ENCODE measurements at places on chromosomes 2 and 18.

DNA sequence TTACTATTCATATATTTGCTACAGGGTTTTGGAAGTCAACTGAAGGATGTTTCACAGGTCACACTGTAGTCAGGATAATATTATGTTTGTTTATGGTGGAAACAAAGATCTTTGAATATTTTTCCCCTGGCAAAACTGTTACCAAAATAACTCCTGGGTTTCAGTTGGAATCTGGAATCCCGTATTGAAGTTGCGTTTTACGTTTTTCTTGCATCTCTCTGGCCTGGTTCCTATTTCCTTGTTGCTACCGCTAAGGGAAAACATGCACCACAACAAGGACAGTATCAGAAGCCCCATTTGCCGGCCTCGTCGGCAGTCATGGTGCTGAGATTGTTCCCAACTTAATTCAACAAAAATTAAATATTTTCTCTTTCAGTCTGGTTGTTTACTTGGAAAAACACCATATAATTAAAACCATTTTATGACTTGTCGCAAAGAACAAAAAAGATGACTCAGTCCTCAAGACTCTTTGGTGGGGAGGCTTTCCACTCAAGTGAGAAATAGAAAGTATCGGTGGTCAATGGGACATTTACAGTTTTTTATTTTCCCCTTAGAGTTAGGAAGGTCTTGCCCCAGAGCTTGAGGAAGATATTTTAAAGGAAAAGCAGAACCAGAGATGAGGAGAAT is 42.3 kb downstream of the EN1 start:
- no peak for DNase-seq

DNA sequence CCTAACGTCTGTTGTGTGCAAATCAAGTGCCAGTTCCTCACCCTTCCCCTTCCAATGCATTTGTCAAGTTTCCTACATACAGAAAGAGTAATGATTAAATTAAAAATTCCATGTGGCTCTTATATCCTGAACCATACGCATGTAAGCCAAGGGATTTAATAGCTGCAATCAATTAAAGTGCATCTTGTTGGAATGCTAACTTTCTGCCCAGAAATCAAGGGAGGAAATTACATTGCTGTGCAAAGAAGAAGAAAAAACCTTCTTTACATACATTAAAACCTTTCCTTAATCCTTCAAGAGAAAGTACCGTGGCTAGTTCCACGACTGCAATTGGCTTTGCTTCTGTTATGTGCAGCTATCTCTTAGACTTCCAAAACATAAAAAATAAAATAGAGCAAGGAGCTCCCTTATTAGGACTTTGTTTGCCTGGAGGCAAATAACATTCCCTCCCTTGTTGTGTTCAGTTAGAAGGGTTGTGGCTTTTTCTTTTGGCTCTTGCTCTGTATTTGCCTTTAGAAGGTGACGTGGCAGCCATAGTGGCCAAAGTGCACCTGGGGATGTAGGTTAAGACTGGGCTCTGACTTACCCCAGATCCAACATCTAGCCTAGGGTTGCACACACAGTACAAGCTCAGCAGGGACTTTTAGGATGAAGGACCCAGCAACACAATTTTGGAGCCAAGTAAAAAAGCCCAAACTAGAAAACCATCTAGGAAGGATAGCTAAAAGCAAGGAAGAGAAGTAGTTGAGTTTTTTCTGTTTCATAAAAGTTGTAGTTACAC is 158.3 kb downstream of the ANTXR1 start:
- DNase-seq: no peak

- DNase-seq: no peak
These were observed 106.8 kb upstream of the LYPD6 start for GRCh38 chr2:149223472-149224095.

DNA sequence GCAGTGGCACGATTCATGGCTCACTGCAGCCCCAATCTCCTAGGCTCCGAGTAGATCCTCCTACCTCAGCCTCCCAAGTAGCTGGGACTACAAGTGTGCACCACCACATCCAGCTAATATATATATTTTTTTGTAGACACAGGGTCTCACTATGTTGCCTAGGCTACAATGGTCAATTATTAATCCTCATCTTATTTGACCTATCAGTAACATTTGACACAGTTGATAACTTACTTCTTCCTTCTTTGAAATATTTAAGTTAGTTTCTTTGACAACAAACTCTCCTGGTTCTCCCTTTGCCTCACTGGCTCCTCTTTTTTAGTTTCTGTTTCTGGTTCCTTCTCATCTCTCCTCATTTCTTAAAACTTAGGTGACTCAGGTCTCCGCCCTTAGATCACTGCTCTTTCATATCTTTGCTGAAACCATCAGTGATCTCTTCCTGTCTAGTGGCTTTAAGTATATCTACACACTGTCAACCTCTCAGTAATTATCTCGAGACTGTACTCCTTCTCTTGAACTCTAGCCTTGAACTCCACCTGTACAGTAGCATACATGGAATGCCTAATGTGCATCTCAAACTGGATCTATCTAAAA is 11.5 kb downstream of the PGAP1 start:
- no peak for DNase-seq

GRCh38 chr2:61433606-61434005 is 37.3 kb downstream of the USP34 start:
- DNase-seq: no peak

DNA sequence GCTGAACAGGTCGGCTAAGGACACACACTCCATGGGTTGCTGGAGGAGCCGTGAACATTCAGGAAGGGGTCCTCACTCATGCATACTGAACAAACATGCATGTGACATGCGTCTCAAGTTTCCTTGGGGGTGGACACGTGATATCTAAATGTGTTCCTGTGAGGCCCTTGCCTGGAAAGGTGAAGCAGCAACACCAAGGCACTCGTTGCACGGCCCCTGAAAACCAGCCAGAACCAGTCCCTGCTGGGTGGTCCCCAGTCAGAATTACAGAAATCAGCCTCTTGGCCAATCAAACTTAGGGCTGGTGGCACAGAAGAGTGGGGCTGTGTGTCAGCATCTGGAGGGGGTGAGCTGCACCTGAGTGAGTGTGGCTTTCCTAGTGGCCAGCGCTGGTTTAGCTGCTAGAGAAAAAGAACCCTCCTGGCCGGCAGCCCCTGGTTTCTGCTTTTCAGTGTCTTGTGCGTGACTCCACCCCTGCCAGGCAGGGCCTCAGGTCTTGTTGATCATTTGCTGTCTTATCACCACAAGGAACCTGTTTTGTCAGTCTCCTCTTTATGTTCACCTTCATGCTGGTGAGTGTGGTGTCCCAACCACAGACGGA is 3.2 kb upstream of the AQP12B start:
- DNase-seq: no peak

DNA sequence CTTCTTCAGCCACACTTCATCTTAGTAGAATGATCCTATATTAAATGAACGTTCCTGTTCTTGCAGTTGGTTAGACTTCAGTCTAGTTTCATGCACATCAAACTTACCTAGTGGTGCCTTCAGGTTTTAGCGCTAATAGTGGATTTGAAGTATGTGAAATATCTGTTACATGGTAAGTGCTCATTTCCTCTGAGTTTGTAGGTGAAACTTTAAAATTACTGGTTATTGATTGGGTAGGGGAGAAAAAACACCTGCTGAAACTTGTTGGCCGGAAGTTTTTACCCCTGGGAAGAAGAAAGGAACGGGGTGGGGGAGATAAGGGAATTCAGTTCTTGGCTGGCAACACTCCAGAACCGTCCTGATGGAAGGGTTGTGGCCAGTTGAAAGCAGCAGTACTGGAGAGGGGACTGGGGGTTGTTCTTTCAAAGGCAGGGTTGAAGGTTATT is 112.8 kb downstream of the SPTBN1 start:
- no peak for DNase-seq

- no peak for DNase-seq
These were observed 179.7 kb upstream of the ACVR2A start for GRCh38 chr2:147665105-147665504.

- DNase-seq: no peak
These were observed 198.3 kb upstream of the SLC35G4 start for GRCh38 chr18:11411048-11411447.

GRCh38 chr2:16774091-16774490 is 108.5 kb upstream of the CYRIA start:
- DNase-seq: no peak

GRCh38 chr18:12257996-12258718 is 4.0 kb downstream of the CIDEA start:
- no peak for DNase-seq

GRCh38 chr2:17780546-17780945 is 26.6 kb downstream of the GEN1 start:
- DNase-seq: no peak

DNA sequence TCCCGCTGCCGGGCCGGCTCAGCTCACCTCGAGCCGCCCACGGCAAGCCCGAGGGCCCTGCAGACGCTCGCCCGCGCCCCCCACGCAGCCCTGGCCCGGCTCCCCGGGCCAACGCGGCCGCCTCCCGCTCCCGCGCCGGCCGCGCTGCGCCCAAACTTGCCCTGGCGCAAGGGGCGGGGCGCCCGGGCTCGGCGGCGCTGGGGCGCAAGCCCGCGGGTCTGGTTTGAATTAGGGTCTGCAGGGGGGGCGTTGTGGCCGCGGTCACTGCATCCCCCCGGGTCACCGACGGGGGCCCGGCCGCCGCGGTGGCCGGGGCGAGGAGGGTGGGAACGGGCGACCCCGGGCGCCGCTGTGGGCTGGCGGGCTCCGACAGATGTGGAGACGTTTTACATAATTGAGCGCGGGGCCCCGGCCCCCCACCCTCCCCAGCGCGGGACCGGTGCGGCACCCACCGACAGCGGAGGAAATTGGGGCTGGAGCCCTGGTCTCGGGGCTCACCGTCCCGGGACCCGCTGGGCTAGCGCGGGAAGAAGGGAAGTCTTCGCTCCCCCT is 690 bp downstream of the SDC1 start:
- DNase-seq: no peak

DNA sequence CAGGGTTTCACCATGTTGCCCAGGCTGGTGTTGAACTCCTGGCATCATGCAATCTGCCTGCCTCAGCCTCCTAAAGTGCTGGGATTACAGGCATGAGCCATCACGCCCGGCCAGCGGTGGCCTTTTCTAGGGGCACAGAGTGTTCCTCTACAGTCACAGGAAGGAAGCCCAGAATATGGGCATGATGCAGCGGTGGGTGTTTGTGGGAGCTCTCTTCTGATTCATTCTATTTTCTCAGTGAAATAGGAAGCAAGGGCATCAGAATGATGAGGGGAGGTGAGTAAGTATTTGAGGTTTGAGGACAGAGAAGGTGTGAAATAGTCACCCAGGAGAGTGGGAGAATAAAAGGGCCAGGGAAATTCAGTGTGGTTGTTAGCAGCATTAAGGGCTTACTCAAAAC is 70.3 kb upstream of the PSME4 start:
- DNase-seq: no peak

- DNase-seq: no peak
These were observed 3.8 kb downstream of the FHL2 start for GRCh38 chr2:105394951-105395611.

GRCh38 chr18:58321986-58322385 is 278.0 kb downstream of the NEDD4L start:
- no peak for DNase-seq

DNA sequence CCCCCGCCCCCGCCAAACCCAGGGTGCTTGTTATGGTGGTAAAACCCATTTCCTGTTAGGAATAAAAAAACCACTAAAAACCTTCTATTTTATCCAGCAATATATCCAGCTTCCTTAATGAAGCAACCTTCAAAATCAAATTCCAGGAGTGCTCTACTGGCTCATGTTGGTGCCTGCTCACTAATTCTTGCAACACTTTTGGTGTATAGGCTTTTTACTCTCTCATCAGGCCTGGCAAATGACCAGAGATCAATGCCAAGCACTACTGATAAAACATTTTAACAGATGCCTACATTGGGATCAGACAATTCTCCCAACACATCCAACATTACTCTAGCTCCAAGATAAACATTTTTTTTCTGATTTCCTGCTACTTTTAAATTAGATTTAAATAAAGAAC is 312.4 kb downstream of the KCNJ3 start:
- no peak for DNase-seq

GRCh38 chr18:44079606-44080005 is 601.1 kb upstream of the SETBP1 start:
- DNase-seq: no peak

DNA sequence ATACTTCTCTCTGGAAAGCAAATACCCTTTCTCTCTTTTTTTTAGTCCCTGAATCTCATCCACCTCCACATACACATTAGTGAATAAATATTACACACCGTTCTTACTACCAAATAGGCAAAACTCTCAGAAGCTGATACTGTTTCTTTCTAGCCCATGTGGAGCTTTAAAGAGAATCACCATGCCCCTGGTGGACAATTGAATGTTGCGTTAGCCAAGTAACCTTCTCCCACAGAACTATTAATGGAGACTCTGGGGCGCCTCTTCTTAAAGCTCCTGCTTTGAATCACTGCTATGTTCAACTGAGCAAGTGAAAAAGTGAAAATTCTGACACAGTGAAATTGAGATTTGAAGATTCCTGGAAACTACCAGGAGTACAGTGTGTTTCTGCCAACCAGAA is 522.8 kb upstream of the CDH7 start:
- no peak for DNase-seq

- DNase-seq: no peak
These were observed 130.1 kb downstream of the SMAD7 start for GRCh38 chr18:48820483-48821250.

GRCh38 chr2:38301340-38301968 is 75.6 kb downstream of the ATL2 start:
- no peak for DNase-seq

- no peak for DNase-seq
These were observed 30.3 kb downstream of the SULT1C4 start for GRCh38 chr2:108407864-108408729.

DNA sequence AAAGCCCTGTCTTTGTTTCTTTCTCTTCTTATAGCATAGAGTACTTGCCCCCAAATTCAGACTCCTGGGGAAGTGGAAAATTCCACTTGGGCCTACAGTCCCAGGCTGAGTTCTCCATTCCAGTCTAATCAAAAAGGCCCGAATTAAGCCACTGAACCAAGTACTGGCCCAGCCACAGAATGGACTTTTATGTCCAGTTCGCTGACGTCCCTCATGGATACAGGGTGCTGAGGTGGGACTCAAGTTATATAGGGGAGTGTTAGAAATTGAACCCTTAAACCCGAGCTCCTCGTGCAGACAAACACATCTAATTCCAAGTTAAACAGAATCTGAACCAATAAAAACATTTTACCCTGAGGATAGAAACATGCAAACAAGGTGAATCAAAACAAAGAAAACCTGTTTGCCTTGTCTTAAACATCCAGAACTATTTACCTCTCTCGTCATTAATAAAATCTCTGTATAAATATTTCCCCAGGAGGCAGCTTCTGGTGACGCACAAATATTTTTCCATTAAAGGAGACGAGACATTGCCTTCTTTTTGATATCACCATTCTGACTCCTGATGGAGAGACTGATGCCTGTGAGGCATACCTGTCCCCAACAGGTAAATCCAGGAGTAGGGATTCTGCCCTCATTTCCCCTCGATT is 136.8 kb upstream of the ARL4C start:
- no peak for DNase-seq
